ENCODE measurements at places on chromosomes 6 and 20.

- peaks cover 10% of the 10 kb centered on the region for H3K4me1 ChIP-seq
- H3K27ac ChIP-seq: no peak overlapping the region
- no peak for DNase-seq
- H3K36me3 ChIP-seq: peaks cover 3% of the 10 kb centered on the region
These were observed 40.4 kb upstream of the UTRN start for GRCh38 chr6:144244688-144245087.

DNA sequence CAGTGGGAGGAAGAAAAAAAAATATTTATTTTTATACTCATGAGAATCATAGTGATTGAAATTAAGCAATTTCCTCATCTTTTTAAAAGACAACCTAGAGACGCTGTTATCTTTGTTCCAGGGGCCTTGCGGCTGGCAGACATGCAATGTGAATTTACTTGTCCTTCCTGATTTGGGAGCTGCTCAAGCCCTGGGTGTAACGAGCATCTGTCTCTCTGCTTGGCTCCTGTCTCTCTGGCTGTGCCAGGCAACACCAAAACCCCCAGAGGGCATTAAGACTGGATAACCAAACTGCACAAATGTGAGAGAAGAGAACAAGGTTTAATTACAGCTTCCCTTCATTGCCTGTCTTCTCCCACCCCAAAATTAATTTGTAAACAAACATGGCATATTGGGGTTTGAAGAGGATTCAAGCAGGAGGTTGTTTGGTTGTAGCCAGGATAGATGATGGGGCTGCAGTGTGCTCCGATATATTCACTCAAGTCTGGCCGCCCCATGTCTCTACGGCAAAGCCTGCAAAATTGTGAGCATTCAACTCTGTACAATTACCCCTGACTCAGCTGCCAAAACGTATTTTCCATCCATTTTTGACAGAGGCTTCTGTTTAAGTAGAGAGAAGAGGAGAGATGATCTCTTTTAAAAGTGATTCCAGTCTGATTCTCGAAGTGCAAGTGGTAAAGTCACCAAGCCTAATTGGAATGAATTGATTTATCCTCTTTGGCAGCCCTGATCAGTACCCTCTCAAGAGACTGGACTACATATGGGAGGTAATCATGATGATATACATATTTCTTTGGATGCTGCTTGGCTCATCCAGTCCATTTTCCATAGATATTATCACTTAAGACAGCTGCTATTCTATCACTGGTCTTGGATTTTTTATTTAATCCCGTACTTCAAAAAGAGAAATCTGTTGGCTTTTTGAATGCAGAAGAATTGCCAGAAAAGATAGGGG, 170.2 kb downstream of the SLC24A3 start:
- no peak for DNase-seq
- no peaks in the 10 kb centered on the region for H3K27me3 ChIP-seq
- H3K36me3 ChIP-seq: no peaks in the 10 kb centered on the region
- no peaks in the 10 kb centered on the region for H3K4me1 ChIP-seq
- H3K4me3 ChIP-seq: no peak overlapping the region

- peaks cover 18% of the 10 kb centered on the region for H3K36me3 ChIP-seq
- peak overlapping the region; percentile 92 for H3K27ac ChIP-seq
- peak; percentile 19 for DNase-seq
- peak overlapping the region; percentile 99 for H3K4me3 ChIP-seq
These were observed 810 bp downstream of the MRPL18 start for GRCh38 chr6:159790956-159791598.

DNA sequence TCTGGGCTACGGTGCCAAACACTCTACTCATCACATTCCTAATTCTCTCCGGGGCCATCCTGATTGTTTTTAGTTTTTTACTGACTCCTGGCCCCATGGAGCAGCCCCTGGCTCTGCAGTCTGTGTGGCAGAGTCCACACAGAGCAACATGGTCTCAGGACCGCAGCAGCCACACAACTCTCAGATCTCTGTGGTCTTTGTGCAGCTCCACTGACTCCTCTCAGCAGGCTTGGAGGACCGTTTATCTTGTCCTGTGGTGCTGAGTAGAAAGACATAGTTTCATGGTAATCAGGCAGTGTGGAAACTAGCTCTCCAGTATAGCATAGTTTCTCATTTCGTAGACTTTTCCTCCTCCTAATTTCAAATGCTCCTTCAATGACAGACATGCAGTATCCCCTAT, 168.4 kb downstream of the EDN1 start:
- no peak overlapping the region for H3K27ac ChIP-seq
- H3K27me3 ChIP-seq: peaks cover 15% of the 10 kb centered on the region
- no peaks in the 10 kb centered on the region for H3K36me3 ChIP-seq
- no peak for DNase-seq
- no peak overlapping the region for H3K4me3 ChIP-seq

GRCh38 chr6:2957696-2958330, 13.6 kb downstream of the SERPINB6 start:
- peaks cover 2% of the 10 kb centered on the region for H3K4me1 ChIP-seq
- no peaks in the 10 kb centered on the region for H3K36me3 ChIP-seq
- no peak overlapping the region for H3K4me3 ChIP-seq
- no peak overlapping the region for H3K27ac ChIP-seq
- DNase-seq: no peak

- H3K4me3 ChIP-seq: no peak overlapping the region
- H3K27ac ChIP-seq: no peak overlapping the region
- H3K4me1 ChIP-seq: no peaks in the 10 kb centered on the region
- no peaks in the 10 kb centered on the region for H3K27me3 ChIP-seq
- peaks cover 32% of the 10 kb centered on the region for H3K36me3 ChIP-seq
- DNase-seq: no peak
These were observed 74.3 kb upstream of the HINT3 start for GRCh38 chr6:125882243-125882642.

DNA sequence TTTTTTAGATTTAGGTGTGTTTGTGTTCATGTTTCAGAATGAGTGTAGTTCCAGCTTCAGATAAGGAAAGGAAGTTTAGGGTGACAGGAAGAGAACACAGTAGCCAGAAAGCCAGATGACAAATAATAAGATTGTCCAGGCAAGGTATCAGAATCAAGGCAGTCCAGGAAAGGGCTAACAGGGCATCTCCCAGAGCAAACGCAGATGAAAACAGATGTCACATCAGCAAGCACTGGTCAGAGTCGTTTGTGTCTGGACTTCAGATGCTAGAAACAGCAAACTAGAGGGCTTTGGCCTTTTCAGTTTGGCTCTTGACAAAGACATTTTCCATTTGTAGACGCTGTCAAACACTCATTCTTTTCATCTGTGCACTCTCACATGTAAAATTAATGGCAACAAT, 65.5 kb downstream of the VIP start:
- H3K4me1 ChIP-seq: peaks cover 5% of the 10 kb centered on the region
- no peaks in the 10 kb centered on the region for H3K27me3 ChIP-seq
- H3K36me3 ChIP-seq: no peaks in the 10 kb centered on the region
- H3K4me3 ChIP-seq: no peak overlapping the region
- H3K27ac ChIP-seq: no peak overlapping the region

DNA sequence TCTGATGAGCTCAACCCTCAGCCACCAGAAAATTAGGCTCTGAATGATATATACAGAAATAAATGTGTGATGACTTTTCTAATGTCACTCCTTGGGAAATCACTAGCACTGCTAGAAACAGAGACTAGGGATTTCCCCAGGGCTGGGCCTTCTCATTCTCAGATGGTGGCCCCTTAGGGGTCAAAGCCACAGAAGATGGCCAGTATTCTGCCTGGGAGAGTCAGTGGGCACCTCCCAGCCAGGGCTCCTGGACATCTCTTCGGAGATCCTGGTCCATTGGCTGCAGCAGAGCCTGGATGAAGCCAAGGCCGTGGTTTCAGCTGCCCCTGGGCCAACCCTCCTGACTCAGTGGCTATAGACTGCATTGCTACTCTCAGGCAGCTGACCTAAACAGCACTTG, 276.9 kb upstream of the SUPT3H start:
- H3K27me3 ChIP-seq: peaks cover 6% of the 10 kb centered on the region
- H3K36me3 ChIP-seq: no peaks in the 10 kb centered on the region
- DNase-seq: no peak
- H3K4me3 ChIP-seq: no peak overlapping the region
- H3K27ac ChIP-seq: no peak overlapping the region

- peaks cover 35% of the 10 kb centered on the region for H3K4me1 ChIP-seq
- peak overlapping the region; percentile 14 for H3K27ac ChIP-seq
- no peaks in the 10 kb centered on the region for H3K27me3 ChIP-seq
- DNase-seq: no peak
These were observed 77.6 kb downstream of the TRERF1 start for GRCh38 chr6:42374018-42374669.

GRCh38 chr6:42179945-42180313, 6.8 kb downstream of the GUCA1A start:
- H3K36me3 ChIP-seq: no peaks in the 10 kb centered on the region
- no peak overlapping the region for H3K4me3 ChIP-seq
- peaks cover 10% of the 10 kb centered on the region for H3K27me3 ChIP-seq
- no peaks in the 10 kb centered on the region for H3K4me1 ChIP-seq
- DNase-seq: no peak
- H3K27ac ChIP-seq: no peak overlapping the region

GRCh38 chr6:138582573-138582972, 83.3 kb upstream of the NHSL1 start:
- no peak overlapping the region for H3K4me3 ChIP-seq
- H3K27me3 ChIP-seq: peaks cover 7% of the 10 kb centered on the region
- no peak overlapping the region for H3K27ac ChIP-seq

- H3K27me3 ChIP-seq: no peaks in the 10 kb centered on the region
- DNase-seq: no peak
- peaks cover 47% of the 10 kb centered on the region for H3K36me3 ChIP-seq
These were observed 11.1 kb upstream of the FAM209A start for GRCh38 chr20:56513161-56514150.

DNA sequence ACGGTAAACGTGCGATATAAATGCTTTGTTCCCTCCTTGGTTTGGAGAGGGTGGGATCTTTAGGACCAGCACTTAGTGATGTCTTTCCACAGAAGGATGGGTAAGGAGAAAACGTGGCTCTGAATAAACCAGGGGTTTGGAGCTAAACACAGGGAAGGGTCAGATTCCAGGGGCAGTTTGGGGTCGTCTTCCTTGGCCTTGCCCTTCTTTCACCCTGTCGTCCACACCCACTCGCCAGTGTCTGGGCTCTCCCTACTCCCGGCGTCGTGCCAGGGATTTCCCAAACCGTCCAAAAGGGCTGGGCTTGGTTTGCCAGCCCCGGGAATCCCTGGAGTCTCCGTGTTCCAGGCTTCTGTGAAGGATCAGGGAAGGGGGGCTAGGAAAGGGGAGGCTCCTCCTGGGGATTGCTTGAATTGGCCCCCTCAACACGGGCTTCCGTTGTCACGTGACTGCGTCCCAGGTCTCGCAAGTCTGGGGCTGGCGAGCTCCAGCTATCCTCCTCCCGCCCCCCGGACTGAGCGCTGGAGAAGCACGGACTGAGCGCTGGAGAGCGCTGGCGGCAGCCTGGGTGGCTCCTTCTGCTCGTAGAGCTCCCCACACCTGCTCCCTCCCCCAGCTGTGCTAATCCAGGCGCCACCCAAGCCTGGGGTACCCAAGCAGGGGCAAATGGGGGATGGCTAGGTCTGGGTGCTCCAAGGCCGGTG, 9.4 kb upstream of the ARMC12 start:
- no peaks in the 10 kb centered on the region for H3K27me3 ChIP-seq
- H3K4me1 ChIP-seq: peaks cover 40% of the 10 kb centered on the region
- no peaks in the 10 kb centered on the region for H3K36me3 ChIP-seq
- peak overlapping the region; percentile 72 for H3K4me3 ChIP-seq
- H3K27ac ChIP-seq: peak overlapping the region; percentile 35

DNA sequence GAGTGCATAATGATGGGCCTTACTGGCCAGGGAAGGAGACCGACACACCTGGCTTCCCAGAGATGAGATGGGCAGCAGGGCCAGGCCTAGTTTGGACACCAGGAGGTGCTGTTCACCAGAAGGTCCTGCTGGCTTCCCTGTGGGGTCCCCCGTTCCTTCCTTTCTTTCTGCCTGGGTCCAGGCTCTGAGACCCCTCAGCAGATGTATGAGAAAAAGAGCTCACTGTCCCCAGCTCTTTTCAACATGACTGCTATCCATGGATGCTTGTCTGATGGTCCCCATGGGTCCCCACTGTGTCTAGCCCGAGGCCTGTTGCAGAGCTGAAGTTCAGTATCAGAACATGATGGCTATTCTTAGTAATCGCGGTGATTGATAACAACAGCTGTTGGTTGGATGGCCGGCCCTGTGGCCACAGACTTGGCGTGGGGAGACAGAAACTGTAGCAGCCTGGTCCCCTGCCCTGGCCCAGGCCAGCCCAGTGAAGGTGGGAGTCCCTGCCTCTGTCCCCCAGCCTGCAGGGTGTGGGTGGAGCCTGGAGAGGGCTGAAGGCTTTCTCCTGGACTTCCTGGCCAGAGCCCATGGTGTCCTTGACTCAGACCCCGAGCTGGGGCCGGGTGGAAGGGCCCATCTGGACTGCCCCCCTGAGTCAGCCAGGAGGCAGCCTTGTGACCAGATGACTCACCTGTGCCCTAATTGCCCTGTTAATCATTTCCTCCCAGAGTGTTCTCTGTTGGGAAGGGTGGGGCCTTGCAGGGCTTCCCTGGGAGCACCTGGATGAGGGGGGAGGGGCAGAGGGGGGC, 9.9 kb upstream of the BAK1 start:
- peaks cover 47% of the 10 kb centered on the region for H3K4me1 ChIP-seq
- DNase-seq: peak; percentile 63
- H3K4me3 ChIP-seq: no peak overlapping the region
- peak overlapping the region; percentile 96 for H3K27ac ChIP-seq
- H3K27me3 ChIP-seq: no peaks in the 10 kb centered on the region

- no peak overlapping the region for H3K27ac ChIP-seq
- H3K27me3 ChIP-seq: no peaks in the 10 kb centered on the region
- H3K4me3 ChIP-seq: no peak overlapping the region
- peaks cover 33% of the 10 kb centered on the region for H3K4me1 ChIP-seq
- no peak for DNase-seq
These were observed 43.7 kb downstream of the TBC1D7 start for GRCh38 chr6:13284646-13285045.

DNA sequence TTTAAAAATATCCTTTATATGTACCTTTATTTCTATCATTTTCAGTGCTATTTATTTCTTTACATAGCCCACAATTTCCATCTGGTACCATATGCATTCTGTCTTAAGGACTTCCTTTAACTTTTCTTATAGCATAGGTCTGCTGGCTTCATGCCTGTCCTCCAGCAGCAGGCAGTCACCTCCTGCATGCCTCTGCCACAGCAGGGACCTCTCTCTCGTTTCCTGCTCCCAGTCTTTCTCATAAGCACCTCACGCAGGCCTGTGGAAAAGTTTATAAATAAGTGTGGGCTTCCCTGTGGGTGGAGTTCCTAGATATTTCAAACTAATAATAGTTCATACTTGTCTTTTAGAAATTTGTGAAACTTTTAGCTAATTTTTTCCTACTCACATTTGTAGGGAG, 133.9 kb downstream of the KCNQ5 start:
- H3K27me3 ChIP-seq: no peaks in the 10 kb centered on the region
- no peak for DNase-seq
- H3K4me3 ChIP-seq: no peak overlapping the region
- peaks cover 2% of the 10 kb centered on the region for H3K36me3 ChIP-seq

Measured in memory B cell (primary cell).